ENCODE measurements at places on chromosomes 16 and 17.

DNA sequence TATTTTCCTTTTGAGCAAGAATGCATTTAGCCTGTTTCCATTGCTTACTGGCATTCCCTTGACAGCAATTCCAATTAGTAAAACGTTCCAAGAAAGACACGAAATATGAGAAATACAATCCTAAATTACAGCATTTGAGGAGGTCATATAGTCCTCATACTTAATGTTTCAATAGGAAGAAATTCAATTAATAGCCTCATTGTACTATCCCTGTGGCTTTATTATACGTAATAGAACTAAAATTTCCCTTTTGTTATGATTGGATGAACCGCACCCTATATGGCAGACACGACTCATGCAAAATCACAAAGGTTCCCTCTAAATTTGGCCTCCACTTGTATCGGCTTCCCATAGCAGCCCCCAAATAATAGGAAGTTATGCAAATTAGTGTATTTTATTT is 291.7 kb downstream of the CEP112 start:
- no peak for DNase-seq

DNA sequence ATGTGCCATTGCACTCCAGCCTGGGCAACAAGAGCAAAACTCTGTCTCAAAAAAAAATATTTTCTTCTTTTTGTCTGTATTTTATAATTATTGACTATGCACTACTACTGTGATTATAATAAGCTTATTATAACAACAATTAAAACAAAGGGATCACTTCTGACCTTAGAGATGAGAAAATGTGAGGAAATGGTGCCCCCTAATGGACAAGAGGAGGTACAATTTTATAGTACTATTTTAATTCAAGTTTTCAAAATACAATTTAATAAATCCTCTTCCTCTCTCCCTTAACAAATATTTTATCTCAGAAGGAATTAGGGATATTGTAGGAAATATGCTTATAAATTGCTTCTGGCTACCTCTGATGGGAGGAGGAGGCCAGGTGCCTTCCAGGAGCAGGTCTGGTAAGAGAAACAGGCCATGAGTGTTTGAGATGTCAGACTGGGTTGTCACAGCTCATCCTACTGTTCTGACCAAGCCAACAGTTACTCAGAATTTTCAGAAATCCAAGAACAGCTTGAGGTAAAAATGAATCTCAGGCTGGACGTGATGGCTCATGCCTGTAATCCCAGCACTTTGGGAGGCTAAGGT is 14.0 kb downstream of the VPS53 start:
- DNase-seq, result no peak

DNA sequence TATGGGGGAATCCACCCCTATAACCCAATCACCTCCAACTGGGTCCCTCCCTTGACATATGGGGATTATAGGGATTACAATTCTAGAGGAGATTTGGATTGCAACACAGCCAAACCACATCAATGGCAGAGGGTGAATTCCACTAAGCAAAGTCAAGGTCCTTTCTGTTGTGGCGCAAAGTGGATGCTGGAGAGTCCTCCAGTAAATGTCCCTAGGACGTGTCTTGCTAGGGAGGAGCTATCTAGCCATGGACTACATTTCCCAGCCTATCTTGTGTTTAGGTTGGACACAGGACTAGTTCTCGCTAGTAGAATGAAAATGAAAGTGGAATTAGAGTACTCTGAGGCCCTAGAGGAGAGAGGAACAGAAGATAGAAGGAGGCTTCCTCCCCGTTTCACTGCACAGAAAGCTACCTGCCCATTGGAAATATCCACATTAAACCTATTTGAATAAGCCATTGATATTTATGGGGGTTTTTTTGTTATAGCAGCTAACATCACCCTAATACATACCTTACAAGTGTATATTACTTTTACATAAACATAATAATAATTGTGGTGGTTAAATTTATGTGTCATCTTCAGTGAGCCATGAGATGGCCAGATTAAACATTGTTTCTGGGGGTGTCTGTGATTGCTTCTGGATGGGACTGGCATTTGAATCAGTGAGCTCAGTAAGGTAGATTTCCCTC is 56.7 kb upstream of the ERCC4 start:
- DNase-seq, result no peak

DNA sequence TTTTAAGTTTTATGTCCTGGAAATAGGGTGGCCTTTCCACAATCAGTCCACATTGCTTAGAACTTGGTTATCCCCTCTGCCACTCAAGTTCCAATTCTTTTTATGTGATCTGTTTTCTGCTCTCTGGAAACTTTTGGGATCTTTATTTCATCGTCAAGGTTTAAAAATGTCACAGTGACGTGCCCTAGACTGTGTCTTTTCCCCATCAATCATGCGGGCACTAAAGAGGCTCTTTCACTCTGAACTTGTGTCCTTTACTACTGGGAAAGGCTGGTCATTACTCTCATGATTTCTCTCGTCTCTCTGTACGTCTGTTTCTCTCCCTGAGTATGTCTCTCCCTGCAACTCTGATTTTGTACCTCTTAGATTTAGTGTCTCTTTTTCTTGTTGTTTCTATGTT is 189.8 kb upstream of the AXIN2 start:
- no peak for DNase-seq

DNA sequence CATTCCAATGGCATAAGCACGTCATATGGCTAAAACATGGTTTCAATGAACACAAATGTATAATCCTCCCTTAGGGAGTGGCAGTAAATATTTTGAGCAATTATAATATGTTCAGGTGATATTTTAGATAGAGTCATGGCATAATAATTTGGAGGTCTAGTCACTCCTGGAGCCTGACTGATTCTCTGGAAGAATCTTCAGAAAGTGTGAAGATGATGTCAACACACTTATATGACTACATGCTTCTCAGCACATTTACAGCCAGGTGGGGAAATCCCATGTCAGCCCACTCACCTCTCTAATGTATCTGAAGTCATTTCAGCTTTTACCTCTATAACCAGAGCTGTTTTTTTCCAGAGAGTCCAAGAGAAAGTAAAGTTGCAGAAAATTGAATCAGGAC is 474.8 kb downstream of the SHISA9 start:
- no peak for DNase-seq

GRCh38 chr16:19108409-19109287 is 5.1 kb upstream of the ITPRIPL2 start:
- DNase-seq, result no peak

- DNase-seq, result no peak
Observed at GRCh38 chr17:65886315-65887245, 305.4 kb downstream of the CEP112 start.
